ENCODE measurements at places on chromosomes 13 and 19.

- peak; percentile 24 for DNase-seq
Measured at GRCh38 chr19:27774337-27774736, 1438.6 kb downstream of the UQCRFS1 start.

- DNase-seq: peak; percentile 34
Measured at GRCh38 chr13:19984430-19985218, 26.1 kb downstream of the ZMYM2 start.

GRCh38 chr19:2077398-2077797, 18.7 kb downstream of the MOB3A start:
- no peak for DNase-seq

GRCh38 chr13:100365680-100366079, 222.9 kb downstream of the GGACT start:
- no peak for DNase-seq

- DNase-seq: peak; percentile 90
Measured at GRCh38 chr13:50119591-50119990, 104.3 kb downstream of the KCNRG start.

GRCh38 chr19:13060964-13061927, 41.4 kb downstream of the LYL1 start:
- peak; percentile 90 for DNase-seq

- DNase-seq: no peak
Measured at GRCh38 chr13:98766697-98767096, 14.2 kb upstream of the SLC15A1 start.

DNA sequence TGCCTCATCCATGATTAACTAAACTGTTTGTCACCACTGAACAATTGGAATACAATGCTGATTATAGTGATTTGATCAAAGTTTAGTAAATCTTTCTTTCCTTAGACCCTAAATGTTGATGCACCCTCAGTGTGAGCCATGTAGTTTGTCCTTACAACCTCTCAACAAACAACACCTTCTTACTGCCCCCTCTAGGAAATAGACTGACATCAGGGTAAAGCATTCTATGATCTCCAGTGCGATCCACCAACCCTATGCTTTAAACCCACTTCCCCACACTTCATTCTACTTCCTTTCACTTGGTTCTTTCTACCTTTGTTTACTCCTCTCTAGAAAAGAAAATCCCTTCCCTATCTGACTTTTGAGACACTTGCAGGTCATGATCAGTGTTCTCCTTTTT, 1842.5 kb upstream of the PRR20A start:
- no peak for DNase-seq

- no peak for DNase-seq
Measured at GRCh38 chr13:71632206-71632605, 234.8 kb downstream of the DACH1 start.

GRCh38 chr13:97353927-97354675, 79.9 kb upstream of the RAP2A start:
- DNase-seq: no peak

GRCh38 chr19:54949412-54949811, 2.1 kb upstream of the NLRP7 start:
- DNase-seq: no peak

- DNase-seq: peak; percentile 48
Measured at GRCh38 chr19:18300930-18301717, 19.7 kb upstream of the JUND start.

DNA sequence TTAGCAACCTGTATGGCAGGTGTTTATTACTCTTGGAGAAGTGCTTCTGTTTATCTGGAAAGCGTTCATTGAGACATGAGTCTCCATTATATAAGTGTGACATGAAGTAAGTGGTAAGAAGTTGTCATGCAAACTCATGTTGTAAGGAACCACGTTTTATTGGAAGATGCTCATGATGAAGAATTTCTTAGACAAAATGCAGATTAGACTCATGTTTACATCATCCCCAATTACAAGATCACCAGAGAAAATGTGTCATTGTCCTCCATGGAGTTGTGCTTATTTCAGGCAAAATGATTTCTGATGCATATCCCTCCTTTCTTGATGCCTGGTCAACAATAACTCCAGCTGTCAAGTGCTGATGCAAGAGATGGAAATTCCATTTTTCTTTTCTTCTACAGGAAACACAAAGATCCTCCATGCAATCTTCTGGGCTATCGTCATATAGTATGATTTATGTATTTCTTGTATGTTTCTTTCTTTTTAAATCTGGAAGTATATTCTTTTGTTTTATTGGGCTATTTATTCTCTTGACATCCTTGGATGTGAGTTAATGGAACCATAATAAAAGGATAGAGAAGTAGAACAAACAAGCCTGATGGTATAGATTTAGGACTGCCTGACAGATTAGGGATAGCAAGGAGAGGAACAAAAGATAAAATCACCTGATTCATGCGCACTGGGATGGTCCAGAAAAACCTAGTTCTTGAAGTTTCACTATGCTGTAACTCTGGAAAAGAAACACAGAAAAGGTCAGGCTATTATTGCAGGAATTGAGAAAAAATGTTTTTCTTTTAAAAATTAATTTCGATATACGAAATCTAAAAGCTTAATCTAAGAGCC, 50.7 kb upstream of the DIAPH3 start:
- no peak for DNase-seq

DNA sequence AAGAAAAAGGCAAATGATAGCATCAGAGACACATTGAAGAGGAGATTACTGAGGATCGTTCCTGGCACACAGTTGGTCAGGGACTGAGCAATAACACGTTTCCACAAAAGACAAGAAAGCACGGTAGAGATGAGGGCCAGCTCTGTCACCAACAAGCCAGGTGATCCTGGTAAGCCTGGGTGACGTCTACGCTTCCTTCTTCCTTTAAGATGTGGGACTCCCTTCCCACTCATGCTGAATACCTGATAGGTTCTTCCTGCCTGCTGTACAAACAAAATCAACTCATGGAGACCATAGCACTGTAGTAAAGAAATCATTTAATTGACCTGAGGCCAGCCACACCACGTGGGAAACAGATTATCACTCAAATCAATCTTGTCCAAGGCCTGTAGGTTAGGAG, 19.7 kb upstream of the COG3 start:
- DNase-seq: no peak

DNA sequence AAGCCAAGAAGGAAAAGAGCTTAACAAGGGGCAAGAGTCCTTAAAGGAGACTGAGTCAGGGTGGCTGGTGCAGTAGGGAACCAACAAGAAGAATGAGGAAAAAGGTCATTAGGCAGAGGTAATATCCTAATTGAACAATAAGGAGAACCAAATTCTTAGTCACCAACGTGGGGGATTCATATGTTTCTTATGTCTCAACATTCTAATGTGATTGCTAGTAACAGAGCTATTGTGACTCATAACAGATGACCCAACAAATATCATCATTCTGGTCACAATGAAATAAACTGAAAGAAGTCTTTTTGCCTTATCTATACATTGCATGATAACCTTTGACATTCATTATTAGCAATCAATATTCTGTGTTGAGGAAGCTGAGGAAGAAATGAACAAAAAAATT, 101.6 kb downstream of the RAP2A start:
- no peak for DNase-seq

DNA sequence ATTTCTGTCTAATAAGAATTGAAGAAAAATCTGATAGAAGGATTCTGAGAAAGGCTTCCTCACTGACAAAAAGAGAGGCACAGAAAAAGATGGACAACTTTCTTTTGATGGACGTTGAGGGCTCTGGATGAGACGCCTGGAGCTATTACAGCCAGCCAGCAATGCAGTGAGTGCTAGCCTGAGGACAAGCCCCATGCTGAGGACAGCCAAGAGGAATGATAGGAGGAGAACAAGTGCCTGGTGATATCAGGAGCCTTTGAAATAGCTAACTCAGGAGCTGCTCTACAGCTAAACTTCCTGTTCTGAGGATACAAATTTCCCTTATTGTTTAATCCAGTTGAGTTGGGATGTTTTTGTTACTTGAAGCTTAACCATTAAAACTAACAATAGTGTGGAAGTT, 212.3 kb downstream of the COG6 start:
- DNase-seq: no peak

DNA sequence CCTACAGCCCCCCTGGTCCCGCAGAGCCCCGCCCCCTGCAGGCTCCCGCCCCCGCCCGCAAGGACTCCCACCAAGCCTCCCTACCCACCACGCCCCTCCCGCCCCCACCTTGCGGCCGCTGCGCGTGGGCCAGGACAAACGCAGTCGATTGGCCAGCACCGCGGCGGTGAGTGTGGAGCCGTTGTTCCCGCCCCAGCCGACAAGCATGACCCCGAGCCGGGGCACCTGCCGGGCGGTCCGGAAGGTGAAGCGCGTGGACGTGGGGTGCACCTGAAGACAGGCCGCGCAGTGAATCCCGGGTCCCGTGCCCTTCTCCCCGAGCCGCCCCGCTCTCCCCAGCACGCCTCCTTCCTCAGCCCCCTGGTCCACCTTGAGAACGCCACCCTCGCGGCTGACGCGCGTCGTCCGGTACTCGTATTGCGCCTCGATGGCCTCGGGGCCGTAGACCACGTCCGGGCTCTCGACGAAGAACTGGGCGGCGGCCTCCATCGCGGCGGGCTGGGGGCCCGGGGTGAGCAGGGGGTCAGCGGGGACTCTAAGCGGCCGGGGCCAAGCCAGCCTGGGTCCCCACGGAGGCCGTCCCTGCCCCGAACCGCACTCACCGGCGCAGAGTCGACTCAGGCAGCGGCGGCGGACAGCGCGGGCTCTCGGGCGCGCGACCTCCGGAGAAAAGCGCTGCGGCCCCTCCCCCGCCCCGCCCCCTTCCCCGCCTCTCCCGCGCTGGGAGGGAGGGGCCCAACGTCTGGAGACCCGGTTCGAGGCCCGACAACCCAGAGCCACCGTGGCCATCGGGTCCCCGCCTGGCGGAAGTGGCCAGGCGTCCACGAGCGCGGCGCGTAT, at the start of gene ISYNA1:
ISYNA1 (minus strand) TSS at position 643 of the 840 bp plus-strand sequence; CDS start at position 489, 154 bp downstream.
- peak; percentile 77 for DNase-seq

DNA sequence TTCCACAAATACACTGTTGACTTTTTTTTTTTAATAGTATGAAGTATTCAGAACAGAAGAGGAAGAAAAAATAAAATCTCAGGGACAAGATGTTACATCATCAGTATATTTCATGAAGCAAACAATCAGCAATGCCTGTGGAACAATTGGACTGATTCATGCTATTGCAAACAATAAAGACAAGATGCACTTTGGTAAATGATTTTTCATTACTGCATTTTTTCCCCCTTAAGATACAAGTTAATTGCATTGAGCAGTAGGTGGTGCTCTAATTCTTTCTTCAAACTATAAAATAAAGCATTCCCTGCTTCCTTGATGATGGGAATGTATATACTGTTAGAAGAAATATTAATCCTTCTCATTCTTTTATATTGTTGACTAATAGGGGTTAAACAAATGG, 17.1 kb downstream of the UCHL3 start:
- no peak for DNase-seq

- no peak for DNase-seq
Measured at GRCh38 chr13:39259371-39260140, 221.3 kb downstream of the NHLRC3 start.

- DNase-seq: peak; percentile 91
Measured at GRCh38 chr13:50911081-50911631, 1.6 kb downstream of the RNASEH2B start.

DNA sequence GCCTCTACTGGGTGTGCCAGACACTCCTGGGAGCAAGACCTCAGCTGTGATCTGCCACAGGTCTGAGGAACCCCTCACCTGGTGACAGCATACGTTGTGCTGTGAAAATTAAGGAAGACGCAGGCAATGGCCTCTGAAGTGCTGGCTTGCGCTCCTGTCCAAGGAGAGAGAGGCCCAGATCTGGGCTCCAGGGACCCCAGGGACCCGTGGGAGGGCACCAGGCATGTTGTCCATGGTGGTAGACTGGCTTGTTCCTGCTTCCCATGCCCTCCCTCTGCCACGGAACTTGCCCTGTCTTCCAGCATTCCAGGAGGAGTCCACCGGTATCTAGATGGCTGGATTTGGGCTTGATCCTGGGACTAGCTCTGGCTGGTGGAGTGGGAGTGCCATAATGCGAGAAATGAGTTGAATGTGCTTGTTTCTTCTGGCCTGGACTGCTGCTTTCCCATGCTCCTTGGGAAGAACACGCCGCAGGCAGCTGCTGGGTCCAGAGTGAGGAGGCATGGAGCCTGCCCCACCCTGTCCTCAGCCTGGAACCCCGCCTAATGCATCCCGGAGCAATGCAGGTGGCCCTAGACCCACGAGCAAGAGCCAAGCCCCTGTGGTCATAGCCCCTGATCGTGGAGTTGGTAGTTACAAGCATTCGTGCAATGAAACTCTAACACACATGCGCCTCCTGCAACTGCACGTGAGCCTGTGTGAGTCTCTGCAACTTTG, 190.2 kb downstream of the TEX29 start:
- DNase-seq: no peak

- peak; percentile 14 for DNase-seq
Measured at GRCh38 chr13:44231786-44232516, 141.7 kb upstream of the SERP2 start.
